ENCODE measurements at places on chromosomes 6 and 20.

DNA sequence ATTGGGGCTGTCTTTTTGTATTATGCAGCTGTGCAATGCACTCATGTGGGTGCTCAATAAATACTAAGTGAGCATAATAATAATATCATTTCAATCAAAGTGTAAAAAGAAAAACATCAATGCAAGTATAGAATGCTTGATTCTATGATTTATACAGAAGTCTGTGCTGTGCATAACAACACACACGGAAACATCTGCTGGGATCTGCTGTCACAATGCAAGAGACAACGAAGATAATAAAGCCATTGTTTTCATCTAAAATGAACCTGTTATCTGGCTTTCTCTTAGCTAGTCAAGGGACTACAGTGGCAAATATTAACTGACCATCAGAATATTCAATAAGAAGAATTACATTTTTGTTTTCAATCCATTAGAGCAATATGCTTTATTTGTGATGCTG, 1156.9 kb upstream of the MAP3K7 start:
- DNase-seq = no peak

- DNase-seq = no peak
These were observed 67.1 kb upstream of the NOTCH4 start for GRCh38 chr6:32290886-32291450.

- no peak for DNase-seq
These were observed 859.7 kb downstream of the EPHA7 start for GRCh38 chr6:92559611-92560010.

- no peak for DNase-seq
These were observed 397.1 kb upstream of the BTBD3 start for GRCh38 chr20:11520596-11520995.

GRCh38 chr6:150549007-150549406, 50.7 kb upstream of the PLEKHG1 start:
- no peak for DNase-seq

GRCh38 chr20:1242530-1242929, 16.7 kb downstream of the RAD21L1 start:
- no peak for DNase-seq

DNA sequence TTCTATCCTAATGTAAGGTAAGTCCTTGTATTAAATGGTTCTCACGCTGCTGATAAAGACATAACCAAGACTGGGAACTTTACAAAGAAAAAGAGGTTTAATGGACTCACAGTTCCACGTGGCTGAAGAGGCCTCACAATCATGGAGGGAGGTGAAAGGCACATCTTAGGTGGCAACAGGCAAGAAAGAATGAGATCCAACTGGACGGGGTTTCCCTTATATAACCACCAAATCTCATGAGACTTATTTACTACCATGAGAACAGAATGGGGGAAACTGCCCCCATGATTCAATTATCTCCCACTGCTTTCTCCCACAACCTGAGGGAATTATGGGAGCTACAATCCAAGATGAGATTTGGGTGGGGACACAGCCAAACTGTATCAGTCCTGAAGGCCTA, 136.6 kb downstream of the HTR1B start:
- no peak for DNase-seq

GRCh38 chr20:9942736-9943135, 92.1 kb upstream of the ANKEF1 start:
- DNase-seq = no peak

- no peak for DNase-seq
These were observed 193.9 kb downstream of the OTOR start for GRCh38 chr20:16942051-16942450.

- no peak for DNase-seq
These were observed 109.6 kb upstream of the BMP2 start for GRCh38 chr20:6657904-6658303.

DNA sequence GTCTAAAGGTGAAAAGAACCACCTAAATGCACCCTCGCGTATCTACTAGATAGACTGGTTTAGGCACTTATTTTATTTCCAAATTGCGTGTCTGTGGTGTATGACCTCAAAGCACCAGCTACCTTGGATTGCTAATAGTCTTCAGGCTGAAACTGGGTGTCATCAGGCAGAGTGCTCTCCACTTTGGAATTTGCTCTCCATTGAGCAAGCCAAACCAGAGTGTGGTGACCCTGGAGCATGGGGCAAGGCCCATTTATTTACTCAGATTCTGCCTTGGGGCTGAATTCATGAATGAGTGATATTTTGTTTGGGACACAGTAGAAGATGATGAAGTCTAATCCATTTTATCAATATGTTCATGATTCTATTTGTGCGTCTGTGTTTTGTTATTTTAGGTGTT, 812.8 kb upstream of the SLC35B3 start:
- DNase-seq = no peak

All from CD8-positive, alpha-beta T cell (primary cell).